ENCODE measurements at places on chromosomes 11 and 22.

DNA sequence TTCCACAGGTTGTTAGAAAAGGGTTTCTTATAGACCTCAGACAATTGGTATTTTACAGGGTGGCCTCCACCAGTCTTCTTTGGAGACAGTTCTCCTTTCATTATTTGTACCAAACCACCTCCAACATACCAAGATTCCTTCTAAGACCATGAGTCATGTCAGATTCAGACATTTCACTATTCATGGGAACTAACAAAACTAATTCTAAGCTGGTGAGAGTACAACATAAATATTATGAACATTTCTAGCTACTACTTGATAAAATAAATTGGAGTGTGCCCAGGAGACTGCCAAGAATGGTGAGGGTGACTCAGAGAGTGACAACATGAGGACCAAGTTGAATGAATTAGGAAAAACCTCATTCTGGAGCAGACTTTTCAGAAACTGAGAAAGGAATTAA, 494.6 kb upstream of the LRRC4C start:
- DNase-seq = no peak

- DNase-seq = no peak
Measured at GRCh38 chr11:96284917-96285316, 58.1 kb downstream of the MAML2 start.

DNA sequence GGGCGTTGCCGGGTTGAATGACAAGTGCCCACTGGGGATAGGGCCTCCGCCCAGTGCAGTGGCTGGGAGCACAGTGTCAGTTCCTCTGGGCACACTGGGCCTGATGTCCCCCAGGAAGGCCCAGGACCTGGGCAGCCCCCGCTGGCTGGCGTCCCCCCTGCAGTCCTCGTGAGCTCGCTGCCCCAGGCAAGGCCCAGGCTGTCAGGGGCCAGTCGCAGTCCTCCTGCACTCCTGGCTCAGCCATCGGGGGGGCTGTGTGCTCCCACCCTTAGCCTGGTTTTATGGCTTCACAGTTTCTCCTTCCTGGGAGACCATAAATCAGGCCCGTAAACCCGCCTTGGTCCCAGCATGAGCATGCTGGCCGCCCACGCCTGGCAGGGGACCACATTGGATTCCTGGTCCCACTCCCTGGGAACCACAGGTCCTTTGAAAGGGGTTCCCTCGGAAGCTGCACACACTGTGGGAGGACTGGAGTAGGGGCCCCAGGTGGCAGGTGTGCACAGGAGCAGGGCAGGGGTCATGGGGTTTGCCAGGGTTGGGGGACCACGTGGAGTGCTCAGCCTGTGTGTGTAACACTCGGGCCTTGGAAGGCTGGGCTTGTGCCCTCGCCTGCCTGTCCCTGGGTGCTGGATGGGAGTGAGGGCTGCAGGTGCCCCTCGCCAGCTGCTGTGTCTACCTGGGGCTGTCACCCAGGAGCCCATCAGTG, 113.6 kb downstream of the KCNQ1OT1 start:
- DNase-seq = no peak

GRCh38 chr11:62602141-62603071, 741 bp upstream of the MTA2 start:
- no peak for DNase-seq

GRCh38 chr11:73395297-73396208, 19.4 kb downstream of the RELT start:
- DNase-seq = no peak

DNA sequence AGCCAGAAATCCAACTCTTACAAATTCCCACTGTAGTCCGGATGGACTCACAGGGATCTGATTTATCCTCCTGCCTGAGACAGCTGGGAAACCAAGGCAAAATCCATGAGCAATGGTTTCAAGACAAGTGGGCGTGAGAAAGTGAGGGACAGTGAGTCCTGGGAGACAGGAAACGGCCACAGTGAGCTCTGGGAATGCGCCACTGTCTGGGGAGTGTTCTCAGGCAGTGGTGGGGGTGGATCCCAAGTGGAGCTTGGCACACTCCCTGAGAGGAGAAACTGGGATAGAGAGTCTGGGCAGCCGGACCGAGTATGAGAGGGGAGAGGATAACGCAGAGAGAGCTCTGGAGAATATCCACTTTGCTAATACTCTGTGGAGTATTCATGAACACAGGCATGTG, 9.8 kb downstream of the IL17REL start:
- DNase-seq = no peak

- no peak for DNase-seq
Measured at GRCh38 chr22:44891293-44891747, 118.5 kb downstream of the PHF21B start.

DNA sequence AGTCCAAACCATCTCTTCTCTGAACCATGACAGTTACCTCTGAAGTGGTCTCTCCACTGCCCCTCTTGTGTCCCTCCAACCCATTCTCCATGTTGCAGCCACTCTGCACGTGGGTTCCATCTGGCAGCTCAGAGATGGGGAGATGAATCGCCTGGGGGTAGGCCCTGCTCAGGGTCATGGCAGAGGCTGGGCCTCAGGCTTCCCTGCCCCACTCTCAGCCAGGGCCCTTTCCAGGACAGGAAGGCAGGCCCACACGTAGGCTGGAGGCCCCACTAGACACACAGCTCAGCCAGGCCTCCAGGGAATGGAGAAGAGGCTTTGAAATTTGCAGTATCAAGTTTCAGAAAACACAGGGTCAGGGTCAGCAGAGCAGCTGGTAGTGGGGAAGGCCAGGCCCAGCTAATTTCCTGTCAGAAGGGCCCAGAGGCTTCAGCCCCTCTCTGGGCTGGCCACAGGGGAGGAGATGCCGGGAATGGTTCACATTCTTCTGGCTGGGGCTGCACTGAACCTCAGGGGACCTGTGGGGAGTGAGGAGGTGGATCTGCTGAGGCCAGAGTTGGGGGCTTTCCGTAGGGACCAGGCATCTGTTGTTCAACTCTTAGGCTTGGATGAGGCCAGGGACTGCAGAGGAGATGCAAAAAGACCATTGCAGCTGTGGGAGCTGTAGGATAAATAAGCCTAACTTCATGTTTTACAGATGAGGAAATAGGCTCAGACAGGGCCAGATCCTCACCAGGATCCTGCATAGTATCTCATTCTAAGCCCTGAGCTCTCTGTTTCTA, 101.6 kb downstream of the SWAP70 start:
- no peak for DNase-seq

DNA sequence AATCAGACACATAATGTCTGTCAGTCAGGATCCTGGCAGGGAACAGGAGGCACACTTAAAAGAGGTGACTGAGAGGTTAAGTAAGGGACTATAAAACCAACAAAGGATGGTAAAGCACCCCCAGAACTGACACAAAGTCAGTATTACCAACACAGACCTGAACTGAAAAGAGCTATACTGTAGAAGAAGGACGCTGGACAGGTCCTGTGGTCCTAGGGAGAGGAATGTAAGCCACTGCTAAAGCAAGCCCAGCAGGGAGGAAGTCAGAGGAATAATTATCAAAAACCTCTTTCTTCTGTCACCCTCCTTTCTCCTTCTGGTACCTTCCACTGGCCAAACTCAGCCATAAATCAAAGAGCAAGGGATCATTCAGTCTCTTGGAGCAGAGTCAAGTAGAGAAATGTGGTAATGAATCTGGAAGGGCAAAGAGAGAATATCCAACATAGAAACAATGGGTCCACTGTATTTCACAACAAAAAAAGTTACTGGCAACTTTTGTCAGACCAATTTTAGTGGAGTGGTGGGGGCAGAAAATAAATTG, 33.4 kb upstream of the ANGPTL5 start:
- DNase-seq = no peak

- no peak for DNase-seq
Measured at GRCh38 chr22:35381424-35382009, 621 bp downstream of the HMOX1 start.

DNA sequence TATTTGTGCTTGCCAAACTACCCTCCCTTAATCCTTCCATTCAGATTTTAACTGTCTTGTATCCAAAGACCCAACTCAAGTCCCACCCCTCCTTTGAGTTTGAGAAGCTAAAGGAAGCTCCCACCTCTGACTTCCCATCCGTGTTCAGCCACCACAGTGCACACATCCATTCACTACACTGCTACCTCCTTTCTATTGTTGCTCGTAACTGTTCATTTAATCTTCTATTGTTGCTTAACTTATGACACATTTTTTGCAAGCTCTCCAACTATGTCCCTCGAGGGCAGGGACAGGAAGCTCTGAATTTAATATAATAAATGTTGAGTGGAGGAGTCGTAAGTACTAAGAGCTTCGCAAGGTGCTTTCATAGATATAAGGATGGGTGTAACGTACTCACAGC, 10.4 kb downstream of the LARGE1 start:
- DNase-seq = no peak

DNA sequence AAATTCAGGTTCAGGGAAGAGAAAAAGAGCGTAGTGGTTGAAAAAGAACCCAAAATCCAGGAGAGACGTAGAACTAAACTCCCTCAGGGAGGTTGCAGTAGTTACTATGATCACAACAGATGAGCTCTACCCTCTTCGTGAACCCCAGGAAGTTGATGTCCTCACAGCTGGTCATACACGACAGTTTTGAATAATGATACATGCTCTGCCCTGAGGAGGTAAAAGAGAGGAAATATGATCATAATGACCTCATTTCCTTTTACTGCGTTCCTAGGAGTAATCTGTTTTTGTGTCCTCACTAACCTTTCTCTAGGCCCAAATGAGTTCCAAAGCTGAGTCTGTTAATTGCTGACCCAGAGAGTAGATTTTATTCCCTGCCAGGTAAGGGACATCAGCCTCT, 1.3 kb downstream of the PATE2 start:
- DNase-seq = no peak

DNA sequence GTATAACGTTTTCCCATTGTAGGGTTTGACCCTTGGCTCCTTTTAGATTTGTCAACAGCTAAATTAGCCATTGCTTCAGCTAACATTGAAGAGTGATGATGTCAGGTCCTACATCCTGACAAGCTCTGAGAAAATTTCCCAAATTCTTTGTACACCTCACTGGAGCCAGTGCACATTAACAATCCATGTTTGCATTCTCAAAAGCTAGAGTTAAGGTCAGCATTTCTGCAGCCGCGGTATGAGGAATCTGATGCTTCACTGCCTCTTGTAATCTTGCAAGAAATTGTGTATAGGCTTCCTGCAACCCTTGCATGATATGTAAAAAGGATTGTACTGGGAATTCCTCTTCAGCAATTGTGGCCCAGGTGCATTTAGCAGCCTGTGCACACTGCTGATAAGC, 33.1 kb upstream of the NCAM1 start:
- DNase-seq = no peak

GRCh38 chr11:1942558-1943260, 4.4 kb upstream of the MRPL23 start:
- DNase-seq = no peak

- DNase-seq = no peak
Measured at GRCh38 chr11:9741260-9741659, 77.4 kb downstream of the SWAP70 start.

DNA sequence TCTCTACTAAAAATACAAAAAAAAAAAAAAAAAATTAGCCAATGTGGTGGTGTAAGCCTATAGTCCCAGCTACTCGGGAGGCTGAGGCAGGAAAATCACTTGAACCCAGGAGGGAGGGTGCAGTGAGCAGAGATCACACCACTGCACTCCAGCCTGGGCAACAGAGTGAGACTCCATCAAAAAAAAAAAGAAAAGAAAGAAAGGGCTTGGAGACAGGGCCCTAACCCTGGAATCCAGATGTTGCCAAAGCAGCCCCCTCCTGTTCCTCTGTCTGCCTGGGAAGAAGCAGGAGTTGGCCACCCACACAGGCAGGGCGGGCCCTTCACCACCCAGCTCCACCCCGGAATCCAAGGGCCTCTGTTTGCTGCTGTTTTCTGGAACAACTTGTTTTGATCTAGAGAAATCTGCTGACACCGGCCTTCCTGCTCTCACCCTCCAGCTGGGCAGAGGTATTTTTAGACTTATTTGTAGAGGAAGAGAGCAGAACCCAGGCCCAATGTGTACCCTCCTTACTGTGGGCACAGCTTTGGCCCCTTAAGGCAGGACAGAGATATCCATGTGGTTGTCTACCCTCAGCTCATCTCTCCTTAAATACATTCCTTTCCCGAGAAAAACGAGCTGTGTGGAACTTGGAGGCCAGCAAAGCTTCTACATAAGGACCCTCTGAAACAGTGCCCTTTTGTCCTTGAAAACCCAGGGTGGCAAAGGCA, 2.7 kb upstream of the NEAT1 start:
- no peak for DNase-seq

GRCh38 chr11:117183724-117184349, 5.3 kb downstream of the SIDT2 start:
- DNase-seq = no peak

GRCh38 chr11:73916435-73916834, 34.4 kb upstream of the DNAJB13 start:
- no peak for DNase-seq

GRCh38 chr11:69383372-69384250, 89.7 kb downstream of the MYEOV start:
- no peak for DNase-seq

GRCh38 chr11:15938121-15938611, 418.2 kb downstream of the SOX6 start:
- no peak for DNase-seq

GRCh38 chr22:30908051-30908461, 60.5 kb downstream of the MORC2 start:
- no peak for DNase-seq

DNA sequence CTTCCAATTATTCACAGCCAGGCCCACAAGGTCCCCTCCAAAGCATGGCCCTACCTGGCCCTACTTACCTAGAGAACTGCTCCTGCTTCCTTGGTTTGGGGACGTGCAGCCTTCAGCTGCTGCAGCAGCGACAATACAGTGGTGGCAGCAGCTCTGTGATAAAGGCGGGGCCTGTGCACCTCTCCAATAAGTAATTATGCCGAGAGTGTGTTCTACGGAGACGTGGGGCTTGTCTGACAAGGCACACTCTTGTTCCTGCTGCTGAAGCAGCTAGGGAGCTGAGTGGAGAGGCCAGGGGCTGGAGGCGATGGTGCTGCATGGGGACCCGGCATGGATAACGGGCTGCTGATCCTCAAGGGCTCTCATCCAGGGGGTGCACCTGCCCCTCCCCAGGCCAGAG, 98.0 kb upstream of the THY1 start:
- DNase-seq = no peak

- no peak for DNase-seq
Measured at GRCh38 chr11:98195300-98195699, 825.4 kb upstream of the CNTN5 start.

Data from stimulated activated CD8-positive, alpha-beta memory T cell treated with anti-CD3 and anti-CD28 coated beads, Interleukin-12 subunit alpha, Interleukin-12 subunit beta, amount 100 ng/mL, for 4 hours (primary cell).